ENCODE measurements at places on chromosomes 11 and 22. TPM values are rescaled to one million over a fixed set of nuclear protein-coding genes. Genes with fewer than 3 reads are reported as not detected.

DNA sequence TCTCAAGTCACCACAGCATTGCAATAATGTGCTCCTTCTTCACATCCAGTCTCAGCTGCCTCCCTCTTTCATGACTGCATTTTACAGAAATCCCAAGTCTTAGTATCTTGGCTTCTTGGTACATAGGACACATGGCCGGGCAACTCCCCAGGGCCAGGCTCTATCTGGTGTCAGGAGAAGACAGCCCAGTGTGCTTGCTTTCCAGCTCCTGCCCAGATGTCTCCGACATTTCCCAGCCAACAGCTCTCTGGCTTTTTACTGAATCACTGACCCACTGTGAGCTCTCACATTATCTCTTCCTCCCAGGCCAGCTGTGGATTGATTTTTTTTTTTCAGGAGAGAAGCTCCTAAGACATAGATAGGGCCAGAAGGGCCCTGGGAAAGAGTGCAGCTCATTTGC, 346.0 kb upstream of the C11orf87 start:
- DNase-seq, result no peak

DNA sequence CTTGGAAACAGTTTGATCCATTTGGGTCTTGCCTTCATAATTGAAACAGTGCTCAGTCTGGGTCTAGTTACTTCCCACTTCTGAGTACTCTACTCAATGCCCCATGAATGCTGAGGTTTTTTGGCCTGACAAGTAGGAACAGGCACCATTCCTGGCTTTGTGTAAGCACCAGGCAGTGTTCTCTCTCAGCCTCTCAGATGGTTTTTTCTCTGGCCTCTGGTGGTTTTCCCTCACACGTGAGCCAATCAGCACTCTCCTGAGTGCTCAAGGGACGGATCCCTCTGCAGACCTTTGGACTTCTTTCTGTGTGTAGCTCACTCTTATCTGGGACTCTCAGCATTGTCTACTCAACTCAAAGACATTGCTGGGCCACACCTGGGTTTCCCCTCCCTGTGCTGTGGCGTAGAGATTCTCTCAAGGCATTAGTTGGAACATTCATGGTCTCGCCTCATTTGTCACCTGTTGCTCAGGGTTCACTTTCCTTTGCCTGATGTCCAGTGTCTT, 21.3 kb downstream of the SIK2 start:
- DNase-seq, result no peak

GRCh38 chr11:117458275-117459122, 130.8 kb downstream of the CEP164 start:
- no peak for DNase-seq

- peak; percentile 17 for DNase-seq
These were observed 2.5 kb upstream of the RCOR2 start for GRCh38 chr11:63919267-63920125.

CDHR5 gene
- 5.0 TPM for total RNA-seq

DNA sequence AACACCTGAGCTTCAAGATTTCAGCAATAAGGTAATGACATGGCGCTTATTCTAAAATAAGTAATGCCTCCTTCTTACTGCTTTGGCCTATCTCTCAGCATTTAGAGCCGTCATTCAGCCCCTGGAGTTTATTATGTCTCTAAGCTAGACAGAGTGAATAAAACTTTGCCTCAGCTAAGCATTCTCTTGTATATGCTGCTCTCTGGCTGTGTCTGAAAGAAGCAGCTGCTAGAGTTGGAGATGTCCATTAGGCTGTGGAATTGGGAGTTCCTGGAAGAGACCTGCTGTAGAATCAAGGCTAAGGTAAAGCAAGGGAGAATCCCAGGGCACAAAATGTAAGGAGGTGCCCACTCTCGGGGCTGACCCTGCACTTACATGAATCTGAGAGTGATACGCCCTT, 35.5 kb upstream of the TTC12 start:
- DNase-seq, result no peak

DNA sequence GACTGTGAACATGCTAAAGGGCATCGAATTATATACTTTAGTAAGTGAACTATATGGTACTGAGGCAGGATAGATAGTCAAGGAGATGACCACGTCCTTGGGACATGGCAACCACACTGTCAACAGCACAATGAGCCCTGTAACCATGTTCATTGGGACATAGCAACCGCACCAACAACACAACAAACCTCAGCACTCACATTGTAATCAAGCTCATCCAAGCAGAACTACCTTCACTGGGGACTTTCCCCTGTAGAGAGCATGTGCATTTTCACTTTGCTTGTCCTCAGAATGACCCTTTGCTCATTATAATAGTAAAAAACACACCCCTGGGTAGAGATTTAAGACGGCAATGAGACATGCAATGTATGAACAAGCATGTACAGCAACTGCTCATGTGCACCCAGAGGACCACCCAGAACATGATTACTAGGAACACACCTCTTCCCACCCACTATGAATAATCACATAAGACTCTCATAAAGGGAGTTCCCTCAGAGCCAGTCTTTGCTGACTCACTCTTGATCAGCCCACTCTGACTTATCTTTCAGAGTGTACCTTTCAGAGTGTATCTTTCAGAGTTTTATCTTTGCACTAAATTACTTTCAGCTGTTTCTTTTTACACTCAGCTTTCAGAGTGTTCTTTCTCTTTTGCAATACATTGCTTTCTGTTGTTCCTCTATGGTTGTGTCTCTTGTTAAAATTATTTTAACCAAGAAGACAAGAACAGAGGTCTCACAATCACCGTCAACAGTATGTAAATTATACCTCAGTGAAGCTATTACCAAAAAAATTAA, 4.1 kb upstream of the PLAAT2 start:
- peak; percentile 62 for DNase-seq

VSIG2 gene
- total RNA-seq, result not detected

- DNase-seq, result peak; percentile 55
These were observed 41.0 kb upstream of the CD5 start for GRCh38 chr11:61061081-61061826.

DNA sequence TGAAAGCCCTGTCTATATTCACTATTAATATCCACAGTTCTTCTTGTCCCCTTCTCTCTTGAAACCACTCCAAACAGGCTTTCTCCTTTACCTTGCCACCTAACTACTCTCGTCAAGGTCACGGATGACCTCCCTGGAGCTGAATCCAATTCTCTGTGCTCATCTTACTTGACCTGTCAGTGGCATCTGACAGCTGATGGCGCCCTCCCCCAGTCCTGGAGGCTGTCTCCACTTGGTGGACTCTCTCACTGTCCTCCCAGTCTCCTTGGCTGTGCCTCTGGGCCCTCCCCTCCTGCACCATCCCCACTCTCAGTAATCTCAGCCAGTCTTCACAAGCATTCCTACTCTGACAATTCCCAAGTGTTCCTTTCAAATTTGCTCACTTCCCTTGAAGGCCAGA, 8.7 kb downstream of the TNKS1BP1 start:
- no peak for DNase-seq

- DNase-seq, result no peak
These were observed 21.2 kb upstream of the MAP6 start for GRCh38 chr11:75689863-75690609.

DNA sequence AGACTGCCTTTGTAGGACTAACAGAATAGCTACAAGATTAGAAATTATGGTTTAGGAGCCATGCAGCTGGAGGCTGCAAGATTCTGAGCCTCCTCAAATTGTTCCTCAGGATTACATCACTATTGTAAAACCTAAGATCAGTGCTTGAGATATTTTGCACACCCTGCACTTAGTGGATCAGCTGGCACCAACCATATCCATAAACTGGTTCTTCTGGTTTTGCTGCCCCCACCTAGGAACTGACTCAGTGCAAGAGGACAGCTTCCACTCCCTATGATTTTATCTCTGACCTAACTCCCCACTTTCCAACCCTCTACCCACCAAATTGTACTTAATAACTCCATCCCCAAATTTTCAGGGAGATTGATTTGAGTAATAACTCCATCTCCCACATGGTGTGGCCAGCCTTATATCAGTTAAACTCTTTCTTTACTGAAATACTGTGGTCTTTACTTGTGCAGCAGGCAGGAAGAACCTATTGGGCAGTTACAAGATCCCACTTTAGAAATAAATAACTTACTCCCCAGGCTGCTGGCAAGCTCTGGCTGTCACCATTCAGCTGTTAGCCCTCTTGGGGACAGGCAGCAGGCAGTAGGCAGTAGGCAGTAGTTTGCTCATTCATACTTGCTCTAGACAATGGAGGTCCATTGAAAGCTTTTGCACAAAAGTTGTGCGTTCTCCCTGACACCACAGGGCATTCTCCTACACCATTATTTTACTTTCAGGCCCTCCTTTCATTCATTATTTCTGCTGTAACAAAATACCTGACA, 119.0 kb downstream of the SLC17A6 start:
- peak; percentile 69 for DNase-seq

GAS2 gene
- total RNA-seq, result 3.9 TPM

GRCh38 chr11:37182031-37182430, 584.0 kb upstream of the RAG2 start:
- no peak for DNase-seq

DNA sequence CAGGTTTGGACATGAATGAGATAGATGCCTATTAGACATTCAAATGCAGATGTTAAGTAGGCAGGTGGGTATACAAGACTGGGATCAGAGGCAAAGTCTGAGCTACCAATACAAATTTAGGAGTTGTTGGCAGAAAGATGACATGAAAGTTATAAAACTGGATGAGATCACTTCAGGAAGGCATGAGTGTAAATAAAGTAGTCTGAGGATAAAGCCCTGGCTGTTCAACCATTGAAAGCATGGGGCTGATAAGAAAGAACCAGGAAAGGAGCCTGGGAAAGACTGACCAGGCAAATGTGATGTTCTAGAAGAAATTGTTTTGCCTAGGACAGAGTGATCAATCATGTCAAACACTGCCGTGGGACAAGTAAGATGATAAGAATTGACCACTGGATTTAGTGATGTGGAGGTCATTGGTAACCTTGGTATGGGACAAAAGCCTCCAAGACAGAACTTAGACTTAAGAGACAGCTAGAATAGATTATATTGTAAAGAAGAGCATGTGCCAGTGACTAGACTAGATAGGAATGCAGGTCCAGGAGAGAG, 98.5 kb downstream of the EHF start:
- no peak for DNase-seq

ADORA2A gene
- total RNA-seq, result 2.4 TPM

SAA1 gene
- 23.9 TPM for total RNA-seq

OR2D2 gene
- total RNA-seq, result not detected

GRCh38 chr11:100629671-100630070, 57.4 kb upstream of the ARHGAP42 start:
- DNase-seq, result no peak

NRIP3 gene
- 0.73 TPM for total RNA-seq

OR51E2 gene
- total RNA-seq, result not detected

DNA sequence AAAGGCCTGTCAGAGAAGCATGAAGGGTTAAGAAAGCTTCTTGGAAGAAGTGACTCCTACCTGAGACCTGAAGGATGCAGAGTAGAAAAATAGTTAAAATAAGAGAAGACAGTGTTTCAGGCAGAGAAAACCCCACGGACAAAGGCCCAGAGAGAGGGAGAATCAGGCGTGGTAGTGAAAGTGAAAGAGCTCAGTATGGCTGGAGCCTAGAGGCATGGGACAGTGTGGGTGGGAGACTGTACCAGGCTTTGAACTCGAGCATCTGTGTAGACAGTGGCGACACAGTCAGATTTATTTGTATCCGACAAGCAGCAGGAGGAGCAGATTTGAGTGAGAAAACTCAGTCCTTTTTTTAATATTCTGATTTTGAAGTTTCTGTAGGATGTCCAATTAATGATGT, 360.0 kb downstream of the OPCML start:
- DNase-seq, result no peak

CSNK2A3 gene
- total RNA-seq, result 0.86 TPM

DNA sequence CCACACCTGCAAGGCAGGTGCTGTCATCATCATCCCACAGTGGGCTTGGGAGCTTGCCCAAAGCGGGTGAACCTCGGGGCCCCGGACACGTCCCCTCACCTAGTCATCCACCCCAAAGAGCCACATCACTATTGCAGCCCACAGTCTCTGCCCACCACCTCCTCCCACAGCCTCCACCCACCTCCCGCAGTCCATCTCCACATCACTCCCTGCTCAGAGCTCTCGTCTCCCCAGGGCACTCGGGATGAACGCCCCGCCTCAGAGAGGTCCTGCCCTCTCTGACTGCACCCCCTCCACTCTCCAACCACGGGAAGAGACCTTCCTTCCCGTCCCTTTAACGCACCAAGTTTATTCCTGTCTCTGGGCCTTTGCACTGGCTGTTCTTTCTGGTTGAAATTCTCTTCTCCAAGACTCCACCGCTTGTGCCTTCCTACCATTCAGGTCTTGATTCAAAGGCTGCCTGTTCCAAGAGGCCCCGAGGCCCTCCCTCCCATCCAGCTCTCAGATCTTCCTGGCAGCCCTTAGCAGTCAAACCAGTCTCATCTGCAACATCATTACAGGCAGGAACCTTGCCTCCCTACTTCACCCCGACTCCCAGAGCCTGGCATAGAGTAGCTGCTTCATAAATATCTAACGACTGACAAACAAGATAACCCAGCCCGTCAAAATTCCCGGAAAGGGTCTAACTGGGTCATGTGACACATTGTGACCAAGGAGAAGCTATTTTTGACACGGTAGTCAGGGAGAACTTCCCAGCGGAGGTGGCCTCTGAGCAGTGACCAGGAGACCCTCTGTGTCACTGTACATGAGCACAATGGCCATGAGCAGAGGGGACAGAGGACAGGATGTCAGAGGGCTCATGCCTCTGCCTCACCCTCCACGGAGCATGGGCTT, 11.1 kb downstream of the KCNJ4 start:
- DNase-seq, result no peak

TSPAN18 gene
- not detected for total RNA-seq

GRCh38 chr11:17443423-17443822, 33.2 kb downstream of the ABCC8 start:
- DNase-seq, result no peak

DNA sequence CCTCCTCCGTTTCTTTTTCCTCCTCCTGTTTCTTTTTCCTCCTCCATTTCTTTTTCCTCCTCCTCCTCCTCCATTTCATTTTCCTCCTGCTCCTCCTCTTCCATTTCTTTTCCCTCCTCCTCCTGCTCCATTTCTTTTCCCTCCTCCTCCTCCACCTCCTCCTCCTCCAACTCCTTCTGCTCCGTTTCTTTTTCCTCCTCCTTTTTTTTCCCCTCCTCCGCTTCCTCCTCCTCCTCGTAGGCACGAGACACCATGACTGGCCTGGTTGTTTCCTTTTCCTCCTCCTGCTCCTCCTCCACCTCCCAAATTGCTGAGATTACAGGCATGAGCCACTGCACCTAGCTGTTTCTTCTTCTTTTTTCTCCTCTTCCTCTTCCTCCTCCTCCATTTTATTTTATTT, 25.6 kb upstream of the DRICH1 start:
- no peak for DNase-seq

GRCh38 chr11:70381872-70382861, 16.2 kb upstream of the CTTN start:
- DNase-seq, result no peak

TRIM64 gene
- not detected for total RNA-seq

KCNQ1OT1 gene
- total RNA-seq, result 1.3 TPM

GRCh38 chr11:102111011-102111786, 952 bp downstream of the YAP1 start:
- DNase-seq, result peak; percentile 84

FGF4 gene
- total RNA-seq, result not detected

IGLL1 gene
- not detected for total RNA-seq

DNA sequence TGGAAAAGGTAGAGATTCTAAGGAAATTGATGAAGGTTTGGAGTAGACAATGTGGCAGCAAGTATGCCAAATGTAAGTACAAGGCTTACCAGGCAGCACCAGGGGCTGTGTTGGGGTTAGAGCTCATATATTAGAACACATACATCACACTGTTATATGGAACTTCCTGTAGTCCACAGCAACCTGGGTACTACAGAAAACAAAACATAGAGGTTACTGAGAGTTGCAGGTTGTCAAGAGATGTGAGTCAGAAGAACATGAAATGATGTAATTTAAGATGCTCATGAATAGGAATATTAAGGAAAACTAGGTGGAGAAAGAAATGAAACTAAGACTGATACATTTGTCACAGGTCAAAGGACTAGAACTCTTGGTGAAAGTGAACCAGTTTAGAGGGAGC, 22.0 kb downstream of the FAT3 start:
- DNase-seq, result no peak

All from Calu3 (cell line).